ENCODE measurements at places on chromosomes 12 and 14.

GRCh38 chr14:89155491-89155890 lies 261.5 kb downstream of the FOXN3 start:
- DNase-seq: no peak

DNA sequence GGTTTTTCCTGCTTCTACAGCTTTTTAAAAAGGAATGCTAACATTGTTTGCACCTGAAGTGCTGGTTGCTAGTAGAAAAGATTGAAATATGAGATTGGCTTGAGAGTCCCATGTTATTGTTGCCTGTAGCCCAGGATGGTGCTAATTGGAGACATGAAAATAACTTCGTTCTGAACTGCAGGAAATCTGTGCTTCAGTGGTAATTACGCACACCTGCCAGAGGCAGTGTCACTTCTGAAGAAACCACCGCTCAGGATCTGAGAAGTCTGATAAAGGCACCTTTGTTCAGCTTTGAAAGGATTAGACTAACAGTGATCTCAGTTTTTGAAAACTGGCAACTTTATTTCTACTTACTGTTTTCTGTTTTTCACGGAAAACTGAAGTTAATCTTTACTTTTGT lies 15.5 kb upstream of the ATP6V0A2 start:
- no peak for DNase-seq

GRCh38 chr12:47801170-47801903 lies 18.4 kb downstream of the HDAC7 start:
- no peak for DNase-seq

DNA sequence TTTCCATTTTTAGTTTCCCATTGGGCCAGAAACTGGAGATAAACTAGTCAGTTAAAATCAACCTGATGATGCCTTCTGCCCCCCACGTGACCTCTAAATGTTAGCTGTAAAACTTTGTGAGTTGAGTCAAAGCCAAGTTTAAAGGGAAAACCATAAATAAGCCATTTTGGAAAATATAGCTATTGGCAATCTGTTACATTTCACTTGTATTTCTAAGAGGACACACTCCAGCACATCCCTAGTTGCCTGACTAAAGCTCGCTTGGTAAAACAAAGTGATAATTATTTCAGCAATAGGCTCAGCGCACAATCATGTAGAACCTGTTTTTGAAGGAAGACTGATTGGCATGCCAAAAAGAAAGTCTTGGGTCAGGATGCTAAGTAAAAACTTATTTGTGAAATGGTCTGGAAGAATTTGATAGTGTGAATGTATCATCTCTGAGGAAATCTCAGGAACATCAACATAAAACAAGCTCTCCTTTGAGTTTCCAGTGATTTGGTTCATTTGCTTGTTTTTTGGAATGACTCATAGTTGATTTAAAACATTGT lies 49.2 kb upstream of the AEBP2 start:
- no peak for DNase-seq

DNA sequence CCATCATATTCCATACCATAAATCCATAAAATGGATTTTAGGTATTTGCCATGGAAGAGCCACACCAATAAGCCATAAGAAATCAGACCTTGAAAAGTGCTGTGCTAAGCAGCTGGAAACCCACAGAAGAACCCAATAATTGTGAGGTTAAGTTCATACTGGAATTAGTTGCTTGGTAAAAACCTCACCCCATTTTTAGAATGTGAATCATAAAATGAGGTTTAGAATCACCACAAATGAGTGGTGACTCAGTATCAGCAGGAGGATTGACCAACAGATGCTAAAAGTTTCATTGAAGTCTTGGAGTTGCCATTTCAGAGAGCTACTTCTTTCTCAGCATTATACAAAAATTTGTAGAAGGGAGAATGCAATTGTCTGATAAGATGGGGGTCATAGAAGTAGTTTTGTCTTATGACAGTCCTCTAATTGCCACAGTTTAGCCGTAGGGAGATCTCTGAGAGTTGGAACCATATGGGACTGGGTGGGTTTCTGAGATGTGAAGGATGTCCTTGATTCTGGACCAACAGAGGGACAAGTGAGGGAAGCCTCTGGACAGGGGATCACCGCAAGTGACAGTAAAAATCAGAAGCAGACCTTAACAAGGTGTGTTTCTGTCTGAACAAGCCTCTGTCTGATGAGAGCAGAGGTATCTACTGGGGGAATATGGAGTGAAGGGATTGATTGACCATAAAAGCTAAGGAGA lies 1.4 kb upstream of the STON2 start:
- DNase-seq: no peak

GRCh38 chr12:110581931-110582275 lies 1.2 kb downstream of the PPTC7 start:
- no peak for DNase-seq

DNA sequence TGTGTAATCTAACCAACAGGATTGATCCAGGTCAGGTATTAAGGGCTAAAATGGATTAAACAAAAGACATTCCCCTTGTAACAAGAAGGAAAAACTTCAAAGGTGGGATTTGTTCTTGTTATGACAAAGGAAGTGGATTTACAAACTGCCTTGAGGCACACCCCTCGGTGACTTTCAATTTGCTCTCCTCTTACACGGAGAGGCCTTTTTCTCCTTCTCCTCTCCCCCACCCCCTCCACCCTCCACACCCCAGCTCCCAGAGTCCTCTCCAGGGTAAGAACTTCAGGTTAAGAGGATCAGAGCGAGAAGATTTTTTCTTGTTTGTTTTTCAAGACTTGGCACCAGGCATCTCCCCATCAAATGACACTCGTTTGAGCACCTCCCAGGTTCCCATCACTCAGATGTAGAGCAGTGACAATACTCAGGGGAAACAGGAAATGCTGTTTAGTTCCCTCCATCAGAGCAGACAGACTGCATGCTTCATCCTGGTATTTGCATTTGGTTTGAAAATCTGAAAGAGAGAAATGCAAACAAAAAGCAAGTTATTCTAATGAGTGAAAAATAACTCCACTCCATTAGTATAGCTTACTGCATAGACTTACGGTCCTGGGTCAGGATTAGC lies 77.6 kb upstream of the TMEM260 start:
- DNase-seq: peak; percentile 28

DNA sequence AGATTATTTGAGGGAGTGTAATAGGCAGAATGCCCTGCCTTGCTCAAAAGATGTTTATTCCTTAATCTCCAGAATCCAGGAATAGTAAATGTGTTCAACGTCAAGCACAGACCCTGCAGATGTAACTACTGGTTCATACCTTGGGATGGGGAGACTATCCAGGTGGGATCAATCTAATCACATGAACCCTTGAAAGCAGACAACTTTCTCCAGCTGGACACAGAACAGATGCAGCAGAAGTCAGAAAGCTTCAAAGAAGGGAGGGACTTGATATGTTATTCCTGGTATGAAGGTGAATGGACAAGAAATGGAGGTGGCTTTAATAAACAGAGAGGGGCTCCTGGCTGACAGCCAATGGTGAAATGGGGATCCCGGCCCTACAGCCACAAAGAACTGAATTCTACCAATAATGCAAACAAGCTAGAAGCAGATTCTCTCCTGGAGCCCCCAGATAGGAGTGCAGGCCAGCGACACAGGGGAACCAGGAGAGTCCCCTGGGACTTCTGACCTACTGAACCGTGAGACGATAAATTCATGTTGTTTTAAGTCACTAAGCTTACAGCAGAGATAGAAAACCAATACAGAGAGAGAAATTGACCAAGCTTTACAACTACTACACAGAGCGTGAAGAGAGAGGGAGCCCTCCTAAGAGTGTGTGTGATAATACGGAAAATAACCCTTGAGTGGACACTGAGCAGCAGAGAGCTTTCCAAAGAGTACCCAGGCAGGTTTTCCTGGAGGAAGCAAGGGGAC lies 133.5 kb upstream of the TMEM132C start:
- DNase-seq: peak; percentile 96

GRCh38 chr12:128708789-128709188 lies 115.0 kb downstream of the SLC15A4 start:
- DNase-seq: no peak

- peak; percentile 96 for DNase-seq
Observed at GRCh38 chr14:77203611-77204458, 22.2 kb downstream of the TMEM63C start.

GRCh38 chr12:110744601-110745264 lies 2.0 kb upstream of the PPP1CC start:
- DNase-seq: no peak

DNA sequence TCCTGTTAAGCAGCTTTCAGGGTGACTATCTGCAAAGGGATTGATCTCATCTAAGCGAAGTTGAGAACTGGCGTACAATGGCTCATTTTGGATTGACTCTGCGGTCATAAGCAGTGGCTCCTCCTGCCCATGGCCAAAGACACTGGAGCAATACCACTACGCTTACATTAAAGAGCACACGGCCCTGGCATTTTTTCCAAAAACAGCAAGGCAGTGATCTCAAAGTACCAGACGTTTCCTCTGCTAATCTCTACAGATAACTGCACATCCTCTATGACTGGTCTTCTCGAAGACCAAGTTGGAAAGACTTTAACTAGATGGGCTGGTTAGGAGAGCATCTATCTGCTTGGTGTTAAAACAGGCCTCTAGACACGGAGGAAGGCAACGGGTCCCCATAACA lies 2.7 kb downstream of the PITPNM2 start:
- DNase-seq: no peak

GRCh38 chr14:43539210-43539609 lies 967.9 kb downstream of the FSCB start:
- DNase-seq: no peak

- DNase-seq: peak; percentile 63
Observed at GRCh38 chr12:57726151-57726883, 12.2 kb downstream of the AGAP2 start.

- no peak for DNase-seq
Observed at GRCh38 chr12:120965534-120966091, 12.7 kb upstream of the HNF1A start.

DNA sequence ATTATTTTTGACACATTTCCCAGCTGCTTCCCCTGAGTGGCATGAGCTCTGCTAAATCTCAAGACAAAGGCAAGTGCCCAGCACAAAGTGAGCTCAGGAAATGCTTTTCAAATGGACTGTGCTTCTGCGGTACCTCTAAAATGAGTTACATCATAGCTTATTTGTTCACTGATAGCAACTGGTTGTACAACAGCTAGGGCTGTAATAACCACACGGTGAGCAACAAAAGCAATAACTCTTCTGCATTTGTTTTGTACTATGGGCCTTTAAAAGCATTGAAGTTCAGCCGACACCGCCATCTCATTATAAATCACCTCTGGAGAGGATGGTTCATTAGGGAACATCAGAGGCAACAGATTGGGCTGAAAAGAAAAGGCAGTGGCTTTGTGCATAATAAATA lies 475.0 kb downstream of the GLT1D1 start:
- no peak for DNase-seq

GRCh38 chr12:13241833-13242488 lies 45.4 kb downstream of the EMP1 start:
- DNase-seq: no peak

DNA sequence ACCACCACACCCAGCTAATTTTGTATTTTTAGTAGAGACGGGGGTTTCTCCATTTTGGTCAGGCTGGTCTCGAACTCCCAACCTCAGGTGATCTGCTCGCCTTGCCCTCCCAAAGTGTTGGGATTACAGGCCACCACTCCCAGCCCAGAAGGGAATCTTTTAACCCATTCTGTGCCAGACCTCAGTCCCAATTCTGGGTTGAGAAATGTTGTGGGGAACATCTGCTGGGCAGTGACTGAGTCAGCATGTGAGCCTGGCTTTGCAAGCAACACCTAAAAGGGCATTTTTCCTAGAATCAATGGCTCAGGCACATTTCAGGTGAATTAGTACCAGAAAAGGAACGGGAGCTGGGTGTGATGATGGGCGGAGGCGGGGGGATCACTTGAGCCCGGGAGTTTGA lies 7.6 kb upstream of the SPATS2 start:
- no peak for DNase-seq

GRCh38 chr12:97414855-97415254 lies 47.7 kb upstream of the RMST start:
- DNase-seq: no peak

Measured in DMS79 treated with DMSO at 0.1 percent for 48 hours (cell line).